Ascending aorta (tissue), 2 donors: ENCODE measurements at places on chromosomes 5 and 9. TPM values are rescaled to one million over a fixed set of nuclear protein-coding genes. Genes with fewer than 3 reads are reported as not detected.

DNA sequence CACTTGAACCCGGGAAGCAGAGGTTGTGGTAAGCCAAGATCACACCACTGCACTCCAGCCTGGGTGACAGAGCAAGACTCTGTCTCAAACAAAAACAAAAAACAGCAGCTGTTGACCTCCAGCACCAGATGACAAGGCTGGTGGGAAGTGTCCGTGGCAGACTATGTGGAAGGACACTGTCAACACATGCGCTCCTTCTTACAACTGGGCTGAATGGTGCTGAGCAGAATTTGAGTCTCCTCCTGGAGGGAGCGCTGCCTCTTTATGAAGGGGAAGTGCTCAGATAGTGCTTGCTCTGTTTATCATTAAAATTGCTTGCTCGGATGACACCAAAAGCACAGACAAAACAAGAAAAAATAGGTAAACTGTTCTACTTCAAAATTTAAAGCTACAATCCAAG is 9.2 kb upstream of the CFAP157 start:
- no peak for DNase-seq

The IL5 gene
- not detected for total RNA-seq

DNA sequence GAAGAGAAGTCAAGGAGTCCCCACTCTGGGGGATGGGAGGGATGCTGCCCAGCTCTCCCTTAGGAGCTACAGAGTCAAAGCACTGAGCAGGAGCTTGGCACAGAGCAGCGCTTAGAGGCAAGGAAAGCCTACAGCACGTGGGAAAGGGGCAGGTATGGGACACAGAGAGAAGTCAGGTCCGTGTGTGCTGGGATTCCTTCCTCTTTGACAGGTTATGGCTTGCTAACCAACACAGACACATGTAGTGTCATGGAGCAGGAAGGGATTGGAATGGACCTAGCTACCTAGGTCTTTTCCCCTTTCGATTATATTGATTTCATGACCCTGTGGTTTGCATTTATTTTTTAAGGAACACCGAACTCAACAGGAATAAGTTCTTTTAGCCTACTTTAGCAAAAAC is 208.5 kb upstream of the TUT7 start:
- DNase-seq: no peak

DNA sequence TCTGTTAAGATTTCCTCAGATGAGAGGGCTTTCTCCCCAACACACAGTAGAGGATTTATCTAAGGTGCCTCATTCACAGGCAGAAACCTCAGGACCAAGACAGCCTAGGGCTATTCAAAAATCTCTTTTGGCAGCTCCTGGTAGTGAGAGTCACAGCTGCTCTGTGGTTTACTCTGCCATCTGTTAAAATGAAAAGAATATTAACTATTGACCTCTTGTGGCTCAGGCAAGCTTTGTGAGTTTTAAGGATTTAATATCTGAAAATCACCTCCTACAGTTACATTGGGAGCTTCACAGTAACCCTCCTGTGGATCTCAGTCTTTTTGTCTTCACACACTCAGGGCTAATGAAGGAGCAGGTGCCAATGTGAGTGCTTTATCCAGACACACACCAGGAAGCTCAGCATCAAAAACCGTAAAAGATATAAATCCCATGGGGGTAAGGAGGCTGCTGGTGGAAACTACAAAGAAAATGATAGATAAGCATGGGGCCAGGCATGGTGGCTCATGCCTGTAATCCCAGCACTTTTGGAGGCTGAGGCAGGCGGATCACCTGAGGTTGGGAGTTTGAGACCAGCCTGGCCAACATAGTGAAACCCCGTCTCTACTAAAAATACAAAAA is 29.7 kb downstream of the PPP1R2B start:
- no peak for DNase-seq

DNA sequence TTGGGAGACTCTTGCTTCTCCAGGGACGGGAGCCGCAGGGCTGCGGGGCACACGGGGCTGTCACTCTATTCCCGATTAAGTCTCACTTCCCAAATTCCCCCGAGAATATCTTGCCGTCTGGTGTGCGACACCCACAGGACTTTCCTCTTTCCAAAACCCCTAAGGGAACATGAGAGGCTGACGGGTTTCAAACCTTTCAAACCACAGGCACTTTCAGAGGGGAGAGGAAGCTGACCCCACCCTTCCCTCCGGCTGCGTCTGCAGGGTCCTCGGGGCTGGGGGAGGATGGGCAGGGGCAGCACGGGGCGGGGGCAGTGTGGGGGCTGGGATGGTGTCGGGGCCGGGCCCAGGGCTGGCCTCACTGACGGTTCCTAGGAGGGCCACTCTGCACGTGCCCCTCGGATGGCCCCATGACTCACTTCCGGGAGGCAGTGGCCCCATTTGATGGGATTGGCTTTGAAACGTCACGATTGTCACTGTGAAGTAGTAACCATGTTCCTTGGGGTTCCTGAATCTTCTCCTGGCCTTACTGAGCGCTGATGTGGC is 38.2 kb downstream of the SLC9A3 start:
- DNase-seq: no peak

The IFNK gene
- total RNA-seq: not detected

The RXRA gene
- 64.1 TPM for total RNA-seq
